ENCODE measurements at places on chromosomes 5 and 9.

- no peak for DNase-seq
These were observed 4.5 kb upstream of the OTULIN start for GRCh38 chr5:14659821-14660607.

DNA sequence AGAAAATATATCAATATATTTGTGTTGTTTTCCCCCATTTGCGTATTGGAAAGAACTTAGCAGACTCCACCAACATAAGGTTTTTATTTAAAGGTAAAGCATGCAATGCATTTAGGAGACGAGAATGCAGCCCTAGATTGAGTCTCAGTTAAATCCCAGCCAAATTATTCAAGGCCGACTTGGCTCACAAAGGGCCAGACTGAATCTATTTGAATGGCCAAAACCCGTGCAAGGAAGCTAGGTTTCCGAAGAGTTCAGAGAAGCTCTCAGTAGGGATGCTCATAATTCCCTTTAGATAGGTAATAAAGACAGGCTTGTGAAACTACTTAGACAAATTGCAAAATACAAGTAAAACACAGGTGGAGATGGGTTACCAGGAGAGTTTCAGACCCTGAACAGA lies 520.3 kb downstream of the CDH9 start:
- DNase-seq, result no peak

- no peak for DNase-seq
These were observed 36.6 kb downstream of the NREP start for GRCh38 chr5:111720333-111720890.

- no peak for DNase-seq
These were observed 152.8 kb downstream of the YIPF5 start for GRCh38 chr5:144017631-144018030.

GRCh38 chr9:133785753-133786370 lies 47.7 kb upstream of the SARDH start:
- no peak for DNase-seq

DNA sequence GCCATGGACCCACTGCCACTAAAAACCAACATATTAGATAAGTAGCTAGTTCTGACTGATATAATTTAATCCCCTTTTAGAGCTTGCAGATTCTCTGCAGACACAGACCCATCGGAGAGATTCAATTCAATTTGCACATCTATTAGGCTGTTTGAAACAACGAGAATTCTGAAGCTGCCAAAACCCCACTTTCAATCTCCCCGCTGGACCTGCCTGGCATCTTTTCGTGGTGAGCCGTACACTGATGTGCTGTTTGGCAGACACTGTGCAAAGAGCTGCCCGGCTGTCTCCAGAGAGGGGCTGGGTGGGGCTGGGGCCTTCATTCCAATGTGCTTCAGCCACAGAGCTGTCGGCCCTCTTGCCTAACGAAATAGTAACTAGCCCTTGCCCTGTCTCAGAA lies 42.1 kb upstream of the FAM240B start:
- no peak for DNase-seq

- no peak for DNase-seq
These were observed 37.1 kb upstream of the CEP120 start for GRCh38 chr5:123460296-123460729.

DNA sequence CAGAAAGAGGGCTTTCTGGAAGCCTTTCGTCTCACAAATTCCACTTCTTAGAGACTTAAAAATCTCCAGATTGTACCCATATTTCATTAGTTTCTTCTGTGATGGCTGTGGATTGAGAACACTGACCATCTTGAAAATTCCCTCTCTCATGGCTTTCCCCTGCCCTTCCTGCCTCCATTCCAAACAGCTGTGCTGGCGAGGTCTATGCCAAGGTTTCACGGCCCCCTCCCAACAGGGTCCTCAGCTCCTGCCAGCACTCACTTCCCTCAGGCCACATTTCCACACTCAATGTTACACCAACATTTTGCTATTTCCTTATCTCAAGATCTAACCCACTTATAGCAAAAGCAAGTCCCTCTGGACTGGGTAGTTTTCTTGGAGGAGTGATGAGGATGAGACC lies 40.3 kb upstream of the EQTN start:
- no peak for DNase-seq

DNA sequence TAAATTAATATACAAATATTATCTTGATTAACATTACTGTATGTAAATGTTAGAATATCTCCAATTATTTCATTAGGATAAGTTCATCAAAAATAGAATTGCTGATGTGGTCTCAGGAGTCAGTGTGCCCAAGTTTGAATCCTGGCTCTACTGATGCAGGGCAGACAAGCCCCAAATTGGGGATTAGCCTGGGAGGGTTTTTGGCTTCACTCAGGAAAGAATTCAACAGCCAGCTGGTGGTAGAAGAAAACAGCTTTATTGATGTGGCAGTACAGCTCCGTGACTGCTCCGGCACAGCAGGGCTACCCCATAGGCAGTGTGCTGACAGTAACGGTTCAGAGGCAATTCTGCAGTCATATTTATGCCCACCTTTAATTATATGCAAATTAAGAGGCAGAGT lies 32.5 kb downstream of the COL27A1 start:
- no peak for DNase-seq

DNA sequence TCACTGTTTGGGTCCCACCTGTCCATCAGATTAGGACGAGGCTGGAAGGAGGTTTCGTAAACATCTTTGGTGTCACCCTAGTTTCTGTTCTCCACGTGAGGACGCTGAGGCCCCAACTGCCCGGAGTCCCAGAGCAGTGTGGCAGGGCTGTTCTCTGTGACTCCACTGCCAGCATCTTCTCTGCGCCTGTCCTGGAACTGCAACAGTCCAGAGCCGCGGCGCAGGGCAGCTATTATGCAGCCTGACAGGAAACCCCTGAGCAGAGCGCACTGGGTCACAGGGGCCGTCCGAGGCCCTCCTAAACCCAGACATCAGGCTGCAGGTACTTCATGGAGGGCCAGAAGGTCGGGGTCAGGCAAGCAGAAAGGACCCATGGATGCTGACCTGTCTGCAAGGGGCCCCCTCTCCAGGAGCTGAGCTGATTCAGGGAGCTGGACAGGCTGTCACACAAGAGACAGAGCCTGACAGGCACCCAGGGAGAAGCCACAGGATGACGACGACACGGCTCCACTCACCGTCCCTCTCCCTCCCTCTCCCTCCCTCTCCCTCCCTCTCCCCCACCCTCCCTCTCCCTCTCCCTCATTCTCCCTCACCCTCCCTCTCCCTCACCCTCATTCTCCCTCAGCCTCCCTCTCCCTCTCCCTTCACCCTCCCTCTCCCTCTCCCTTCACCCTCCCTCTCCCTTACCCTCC lies 31.7 kb downstream of the DBH start:
- DNase-seq, result no peak

DNA sequence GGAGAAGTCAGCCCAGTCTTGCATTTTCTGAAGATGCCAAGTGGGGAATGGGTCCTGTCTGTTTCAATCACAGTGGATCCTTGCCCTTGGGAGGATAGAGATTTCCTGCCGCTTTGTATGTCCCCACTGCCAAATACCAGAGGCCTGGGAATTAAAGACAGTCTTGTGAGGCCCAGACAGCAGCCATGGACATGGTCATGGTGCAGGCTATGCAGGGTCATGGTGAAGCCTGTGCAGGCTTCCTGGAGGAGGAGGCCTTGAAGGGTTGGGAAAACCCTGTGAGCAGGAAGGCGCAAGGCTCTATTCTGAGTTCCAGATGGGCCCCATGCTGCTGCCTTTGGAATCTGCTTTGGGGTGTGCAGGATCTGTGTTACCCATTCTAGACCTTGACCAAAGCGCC lies 57.3 kb upstream of the PITX1 start:
- no peak for DNase-seq

DNA sequence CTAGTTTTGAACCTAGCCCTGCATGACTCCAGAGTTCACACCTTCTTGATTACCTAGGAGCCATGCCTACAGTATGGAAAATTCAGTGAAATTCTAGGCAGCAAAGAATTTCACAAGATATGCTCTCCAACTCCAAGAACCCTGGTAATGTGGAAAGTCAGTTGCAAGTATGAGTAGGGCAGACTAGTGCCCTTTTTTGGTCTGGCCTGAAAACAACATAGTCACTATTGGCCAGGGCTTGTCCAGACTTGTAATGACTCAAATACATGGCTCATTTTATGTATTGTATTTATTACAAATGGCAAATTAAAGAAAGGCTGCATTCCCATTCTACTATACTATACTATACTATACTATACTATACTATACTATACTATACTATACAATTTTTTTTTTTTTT lies 160.4 kb downstream of the ESM1 start:
- no peak for DNase-seq

DNA sequence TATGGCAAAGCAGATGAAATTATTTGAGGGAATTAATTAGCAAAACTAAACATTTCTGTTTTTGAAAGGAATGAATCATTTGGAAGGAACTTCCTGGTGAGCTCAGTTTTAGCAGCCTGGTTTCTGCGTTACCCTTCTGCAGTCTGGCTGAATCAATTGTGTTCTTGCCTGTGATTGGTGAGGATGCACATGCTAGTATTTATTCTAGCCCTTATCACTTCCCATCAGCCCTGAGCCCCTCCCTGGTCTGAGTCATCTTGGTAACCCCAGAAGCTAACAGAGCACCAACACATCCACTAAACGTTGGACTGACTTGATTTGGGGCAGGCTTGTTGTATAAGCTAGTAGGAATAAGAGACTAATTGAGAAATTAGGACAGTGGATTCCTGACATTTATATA lies 6.6 kb downstream of the TJP2 start:
- DNase-seq, result no peak

DNA sequence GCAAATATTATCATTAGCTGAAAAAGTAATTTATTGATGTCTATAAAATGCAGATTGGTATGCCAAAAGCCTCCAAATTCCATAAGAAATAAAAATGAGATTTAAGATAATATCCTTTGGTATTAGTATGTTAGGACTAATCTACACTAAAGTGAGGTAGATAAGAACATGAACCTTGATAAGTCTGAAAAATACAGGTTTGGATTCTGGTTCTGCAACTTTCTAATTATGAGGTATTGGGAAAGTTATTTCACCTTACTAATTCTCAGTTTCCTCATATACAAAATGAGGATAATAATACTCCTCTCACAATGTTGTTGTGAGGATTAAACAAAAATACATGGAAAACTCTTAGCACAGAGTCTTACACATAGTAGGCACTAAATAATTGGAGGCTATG lies 300.1 kb downstream of the NNT start:
- no peak for DNase-seq

- DNase-seq, result no peak
These were observed 63.1 kb upstream of the UBAC1 start for GRCh38 chr9:136024286-136024685.

DNA sequence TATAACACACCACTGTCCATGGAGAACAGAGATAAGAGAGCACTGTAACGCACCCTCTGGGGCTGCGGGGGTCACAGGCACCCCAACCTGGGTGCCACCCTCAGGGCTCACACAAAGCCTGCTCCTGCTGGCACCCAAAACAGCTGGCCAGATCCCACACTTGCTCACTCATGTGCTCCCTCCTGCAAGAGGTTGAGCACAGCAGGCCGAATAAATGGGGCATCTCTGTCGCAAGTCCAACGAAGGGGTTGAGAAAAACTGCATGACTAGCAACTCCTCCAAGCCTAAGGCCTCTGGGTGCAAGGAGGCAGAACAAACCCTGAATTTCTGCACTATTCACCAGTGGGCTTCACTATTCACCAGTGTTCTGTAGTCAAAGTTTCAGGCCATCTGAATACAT lies 80.3 kb downstream of the SECISBP2 start:
- DNase-seq, result no peak

GRCh38 chr5:157989296-157989695 lies 130.4 kb upstream of the CLINT1 start:
- DNase-seq, result no peak

- DNase-seq, result no peak
These were observed 820 bp downstream of the FBP1 start for GRCh38 chr9:94638335-94639060.

DNA sequence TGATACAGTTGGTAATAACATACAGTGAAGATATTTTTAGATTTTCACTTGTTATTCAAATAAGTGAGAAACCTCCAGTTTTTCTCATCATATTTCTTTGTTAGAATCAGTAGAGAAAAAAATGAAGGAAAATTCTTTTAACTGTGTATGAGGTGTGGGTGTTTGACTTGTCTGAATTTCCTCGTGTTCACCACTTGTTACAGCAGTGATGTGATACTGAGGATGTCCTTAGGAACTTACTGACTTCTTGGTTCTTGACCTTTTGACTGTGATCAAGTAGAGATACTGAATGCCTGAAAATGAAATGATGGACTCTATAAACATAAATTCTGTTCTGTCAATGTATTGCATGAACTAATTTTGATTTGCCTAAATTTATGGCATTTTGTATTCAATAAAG lies 10.7 kb downstream of the PBX3 start:
- DNase-seq, result no peak

GRCh38 chr9:111271047-111271446 lies 59.0 kb downstream of the OR2K2 start:
- no peak for DNase-seq

DNA sequence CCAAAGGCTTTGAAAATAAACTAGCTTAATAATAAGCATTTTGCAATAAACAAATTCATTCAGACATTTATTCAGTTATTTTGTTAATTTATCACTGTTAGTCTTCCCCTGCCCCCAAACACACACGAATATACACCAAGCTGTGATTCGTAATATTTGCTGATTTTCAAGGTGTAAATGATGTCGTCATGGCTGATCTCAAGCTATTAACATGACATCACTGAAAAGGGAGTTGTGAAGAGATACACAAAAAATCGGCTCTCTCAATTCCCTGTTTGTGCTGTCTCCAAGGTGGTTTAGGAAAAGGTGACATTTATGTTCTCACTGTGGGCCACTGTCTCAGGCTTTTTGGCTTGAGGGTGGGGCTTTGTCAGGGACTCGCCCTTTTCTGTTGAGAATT lies 413.3 kb downstream of the CDH9 start:
- DNase-seq, result peak; percentile 1

DNA sequence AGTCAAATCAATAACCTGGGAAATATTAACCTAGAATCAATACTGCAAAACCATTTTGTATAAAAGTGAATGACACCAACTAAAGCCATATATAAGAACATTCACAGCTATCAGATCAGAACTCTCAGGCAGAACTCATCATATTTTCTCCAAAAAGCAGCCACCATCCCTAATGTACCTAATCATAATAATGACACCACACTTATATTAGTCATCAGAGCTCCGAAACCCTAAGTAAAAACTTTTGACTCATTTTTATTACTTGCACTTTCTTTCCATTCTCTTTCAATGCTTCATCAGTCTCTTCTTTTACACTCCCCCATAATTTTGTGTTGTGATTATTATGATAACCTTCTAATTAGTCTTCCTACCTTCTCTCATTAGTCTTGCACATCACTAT lies 45.3 kb downstream of the INSL6 start:
- DNase-seq, result no peak

DNA sequence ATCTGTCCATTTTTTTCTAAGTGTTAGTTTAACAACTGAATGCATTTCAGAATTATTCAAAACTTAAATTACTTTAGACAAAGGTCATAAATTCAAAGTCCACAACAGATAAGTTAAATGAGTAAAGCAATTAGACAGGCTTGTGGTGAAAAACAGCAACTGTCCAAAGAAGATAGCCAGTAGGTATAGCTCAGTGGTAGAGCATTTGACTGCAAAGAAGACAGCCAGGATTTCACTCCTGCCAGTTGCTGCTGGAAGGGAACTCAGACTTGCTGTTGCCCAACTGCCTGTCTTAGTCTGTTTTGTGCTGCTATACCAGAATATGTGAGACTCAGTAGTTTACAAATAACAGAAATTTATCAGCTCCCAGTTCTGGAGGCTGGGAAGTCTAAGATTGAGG lies 10.0 kb downstream of the FANCC start:
- DNase-seq, result no peak

GRCh38 chr5:127785098-127785927 lies 82.1 kb downstream of the CCDC192 start:
- no peak for DNase-seq

Measured in cerebellar cortex (tissue), 1 donor.